ENCODE measurements at places on chromosomes 4 and X.
A peak's percentile ranks its signal among the peaks of the same experiment; 100 is the strongest.

DNA sequence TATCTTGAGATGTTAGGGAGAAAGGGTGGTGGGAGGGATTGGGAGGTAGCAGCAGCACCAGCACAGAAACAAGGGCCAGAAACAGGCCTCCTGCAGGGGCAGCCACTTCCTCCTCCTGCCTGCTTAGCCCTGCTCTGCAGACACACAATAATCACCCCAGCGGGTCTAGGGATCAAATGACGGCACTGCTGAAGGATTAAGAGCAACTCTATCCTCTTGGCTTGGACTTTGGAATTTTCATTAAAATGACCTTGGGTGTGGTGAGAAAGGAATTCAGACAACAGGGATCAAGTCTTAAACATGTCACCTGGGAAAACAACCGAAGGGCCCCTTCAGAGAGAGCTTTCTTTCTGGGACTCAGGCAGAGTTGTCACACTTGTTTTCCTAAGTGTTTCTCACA, 353.4 kb downstream of the SPRY1 start:
- no peak for DNase-seq

GRCh38 chr4:113434247-113434587, 327.3 kb downstream of the CAMK2D start:
- DNase-seq = no peak

- no peak for DNase-seq
Observed at GRCh38 chr4:4385729-4386295, 1.1 kb upstream of the NSG1 start.

DNA sequence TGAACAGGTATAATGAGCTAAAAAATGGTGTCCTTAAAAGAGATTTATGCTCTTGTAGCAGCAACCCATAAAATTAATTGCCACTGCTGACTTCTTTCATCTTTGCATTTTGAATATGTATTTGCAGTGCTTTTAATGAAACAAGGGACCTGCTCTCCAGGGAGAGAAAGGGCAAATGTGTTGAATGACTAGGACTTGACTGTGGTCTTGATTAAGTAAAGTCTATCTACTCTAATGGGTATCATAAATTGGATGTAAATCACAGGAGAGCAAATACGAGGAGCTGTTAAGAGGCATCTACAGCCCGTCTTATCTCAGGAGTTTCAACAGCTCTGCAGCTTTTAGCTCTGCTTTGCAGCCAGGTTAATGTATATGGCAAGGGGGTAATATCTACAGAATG, 216.4 kb downstream of the PALLD start:
- DNase-seq = no peak

- DNase-seq = no peak
Observed at GRCh38 chrX:50161127-50161526, 39.7 kb downstream of the AKAP4 start.

DNA sequence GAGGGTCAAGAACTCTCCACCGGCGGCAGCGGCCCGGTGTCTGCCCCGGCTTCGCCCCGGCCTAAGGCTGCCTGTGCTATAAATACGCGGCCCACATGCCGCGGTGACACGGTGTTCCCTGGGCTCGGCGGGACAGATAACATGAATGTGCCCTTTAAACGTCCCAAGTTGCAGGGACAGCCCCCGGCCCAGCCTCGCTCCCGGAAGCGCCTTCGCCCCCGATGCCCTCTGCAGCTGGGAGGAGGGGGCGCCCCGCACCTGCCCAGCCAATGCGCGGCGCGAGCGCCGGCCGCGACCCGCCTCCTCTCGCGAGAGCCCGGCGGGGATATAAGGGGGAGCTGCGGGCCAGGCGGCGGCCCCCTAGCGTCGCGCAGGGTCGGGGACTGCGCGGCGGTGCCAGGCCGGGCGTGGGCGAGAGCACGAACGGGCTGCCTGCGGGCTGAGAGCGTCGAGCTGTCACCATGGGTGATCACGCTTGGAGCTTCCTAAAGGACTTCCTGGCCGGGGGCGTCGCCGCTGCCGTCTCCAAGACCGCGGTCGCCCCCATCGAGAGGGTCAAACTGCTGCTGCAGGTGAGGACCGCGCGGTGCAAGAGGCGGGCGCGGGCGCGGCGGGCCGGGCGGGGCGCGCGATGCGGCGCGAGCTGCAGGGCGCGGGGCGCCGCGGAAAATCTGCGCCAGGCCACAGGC, at the start of gene SLC25A4:
Gene SLC25A4 (plus strand): TSS at position 355 of the 689 bp plus-strand sequence. CDS start 107 bp downstream, at position 462.
- DNase-seq = peak; percentile 74

GRCh38 chr4:137029026-137029425, 503.3 kb downstream of the PCDH18 start:
- no peak for DNase-seq

DNA sequence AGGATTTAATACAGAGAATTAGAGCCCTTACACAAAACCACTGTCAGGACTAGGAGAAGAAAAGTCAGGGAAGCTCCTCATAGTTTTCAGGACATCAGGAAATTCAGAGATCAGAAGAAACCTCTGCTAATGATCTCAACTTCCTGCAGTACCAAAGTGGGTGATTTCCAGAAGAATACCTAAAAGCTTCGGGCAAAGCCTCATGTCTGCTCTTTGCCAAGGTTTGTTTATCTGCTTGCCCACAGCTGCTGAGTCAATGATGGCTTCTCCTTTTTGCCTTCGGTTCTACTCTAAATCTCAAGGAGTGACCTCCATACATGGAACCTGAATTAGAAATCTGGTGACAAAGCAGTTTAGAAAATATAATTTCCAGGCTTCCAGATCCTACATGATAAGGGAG, 68.4 kb downstream of the USP38 start:
- no peak for DNase-seq

- DNase-seq = no peak
Observed at GRCh38 chr4:76458297-76458696, 23.3 kb downstream of the SHROOM3 start.

GRCh38 chrX:111088628-111089027, 7.4 kb upstream of the PAK3 start:
- DNase-seq = no peak

DNA sequence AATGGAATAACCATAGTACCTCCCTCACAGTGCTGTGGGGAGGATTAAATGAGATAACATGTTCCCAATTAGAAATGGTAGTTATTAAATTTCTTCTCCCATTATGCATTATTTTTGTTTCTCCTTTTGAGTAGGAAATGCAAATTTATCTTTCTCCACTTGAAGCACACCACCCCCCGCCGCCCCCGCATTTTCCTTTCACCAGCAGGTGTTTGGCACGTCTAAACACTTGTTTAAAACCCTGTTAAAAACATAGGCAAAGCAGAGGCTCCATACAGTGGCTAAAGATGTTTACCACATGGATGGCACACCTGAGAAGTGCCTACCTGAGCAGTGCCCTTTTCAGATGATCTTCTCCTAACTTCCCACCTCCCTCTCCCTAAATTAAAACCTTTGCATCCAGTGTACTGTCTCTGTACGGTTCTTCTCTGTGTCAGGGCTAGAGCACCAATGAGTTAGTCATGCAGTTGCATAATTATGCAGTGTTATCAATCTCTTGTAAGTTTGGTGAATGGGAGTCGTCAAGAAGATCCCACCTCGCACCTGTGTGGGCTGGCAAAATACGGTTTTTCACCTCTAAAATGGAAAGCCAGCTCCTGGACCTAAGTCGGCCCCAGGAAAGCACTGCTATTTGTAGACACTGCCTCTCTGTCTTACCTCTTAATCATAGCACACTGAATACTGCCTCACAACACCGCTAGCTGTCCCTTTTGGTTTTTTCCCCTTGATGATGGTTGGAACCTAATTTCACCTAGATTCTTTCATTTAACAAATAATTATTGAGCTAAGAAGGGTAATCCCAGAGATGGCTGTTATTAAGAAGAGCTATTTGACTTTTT, 122.0 kb downstream of the CT47B1 start:
- DNase-seq = no peak

DNA sequence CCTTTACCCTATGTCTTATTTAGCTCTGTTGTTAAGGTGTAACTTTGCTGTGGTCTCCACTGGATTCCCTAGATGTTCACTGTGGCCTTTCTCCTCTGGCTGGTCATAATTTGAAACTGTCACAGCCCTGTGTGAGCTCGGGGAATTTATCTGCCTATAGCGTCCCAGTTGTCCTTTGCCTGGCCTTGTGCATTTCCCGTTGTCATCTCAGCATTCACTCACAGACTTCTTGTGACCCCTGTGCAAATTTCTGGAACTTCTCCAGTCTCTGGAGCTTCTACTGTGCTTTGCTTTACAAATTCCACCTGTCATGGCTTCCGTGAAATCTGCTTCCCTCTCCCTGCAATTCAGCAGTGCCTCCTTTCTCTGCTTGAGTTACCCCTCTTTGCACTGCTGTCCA, 106.7 kb downstream of the WWC2 start:
- no peak for DNase-seq

DNA sequence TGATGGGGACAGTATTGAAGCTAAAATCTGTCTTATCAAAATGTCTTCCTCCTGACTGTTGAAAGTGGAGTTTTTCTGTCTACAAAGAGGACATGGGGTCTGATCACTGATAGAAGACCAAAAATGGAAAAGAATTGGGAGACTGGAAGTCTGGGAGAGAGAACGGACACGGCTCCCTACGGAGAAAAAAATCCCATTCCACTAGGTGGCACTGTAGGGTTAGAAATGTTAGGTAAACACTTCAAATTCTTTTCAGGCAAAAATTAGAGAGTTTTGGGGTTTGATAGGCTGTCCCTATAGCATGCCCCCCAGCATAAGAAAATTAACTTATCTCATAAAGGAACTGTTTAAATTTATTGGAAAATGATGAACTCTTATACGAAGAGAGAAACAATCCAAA, 200.5 kb downstream of the FAM133A start:
- DNase-seq = no peak

- DNase-seq = no peak
Observed at GRCh38 chr4:3856604-3857204, 90.5 kb downstream of the ADRA2C start.

- DNase-seq = no peak
Observed at GRCh38 chr4:14568351-14568750, 433.9 kb upstream of the CPEB2 start.

DNA sequence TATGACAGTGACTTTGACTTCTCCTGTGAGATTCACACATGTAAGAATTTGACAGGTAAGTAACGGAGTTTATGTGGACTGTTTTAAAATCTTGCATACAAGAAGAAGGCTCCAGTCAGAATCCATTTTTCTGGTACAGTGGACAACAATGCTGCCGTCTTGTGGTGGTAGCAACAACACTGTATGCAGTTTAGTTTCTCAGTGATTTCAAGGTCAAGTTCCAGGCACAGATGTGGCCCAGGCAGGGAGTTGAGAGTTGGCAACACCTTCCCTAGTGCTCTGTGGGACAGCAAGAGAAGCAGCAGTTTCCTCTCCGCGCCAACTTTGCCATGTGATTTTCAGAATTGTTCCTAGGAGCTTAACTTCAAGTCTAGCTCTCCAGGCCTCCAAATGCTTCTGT, 56.0 kb upstream of the STPG2 start:
- DNase-seq = no peak

DNA sequence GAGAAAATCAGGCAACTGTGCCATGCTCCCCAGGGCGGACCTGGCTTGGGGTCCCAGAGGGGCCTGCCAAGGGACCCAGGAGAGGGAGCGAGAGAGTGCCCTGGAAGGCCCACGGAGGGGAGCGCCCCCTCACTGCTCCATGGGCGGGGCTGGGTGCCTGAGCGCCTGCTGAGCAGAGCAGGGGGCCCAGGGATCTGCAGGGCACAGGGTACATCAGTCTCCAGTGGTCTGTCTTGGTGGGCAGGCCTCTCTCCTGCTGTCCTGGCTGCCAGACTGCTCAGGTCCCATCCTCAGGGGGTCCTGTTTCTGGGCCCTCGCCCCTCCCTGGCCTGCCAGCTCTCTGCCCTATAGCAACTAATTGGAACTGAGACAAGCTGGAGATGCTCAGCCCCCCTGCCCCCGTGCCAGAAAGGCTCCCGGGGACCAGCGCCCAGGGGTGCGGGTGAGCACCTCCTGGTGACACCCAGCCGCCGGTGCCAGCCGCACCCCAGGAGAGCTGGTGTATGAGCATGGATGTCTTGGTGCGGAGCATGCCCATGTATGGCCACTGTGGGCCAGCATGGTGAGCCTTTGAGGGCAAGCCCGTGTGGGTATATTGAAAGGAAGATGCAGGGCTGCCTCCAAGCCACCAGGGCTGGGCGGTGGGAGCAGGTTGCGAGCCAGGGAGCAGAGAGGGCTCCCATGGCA, 1.3 kb downstream of the BGN start:
- DNase-seq = no peak

DNA sequence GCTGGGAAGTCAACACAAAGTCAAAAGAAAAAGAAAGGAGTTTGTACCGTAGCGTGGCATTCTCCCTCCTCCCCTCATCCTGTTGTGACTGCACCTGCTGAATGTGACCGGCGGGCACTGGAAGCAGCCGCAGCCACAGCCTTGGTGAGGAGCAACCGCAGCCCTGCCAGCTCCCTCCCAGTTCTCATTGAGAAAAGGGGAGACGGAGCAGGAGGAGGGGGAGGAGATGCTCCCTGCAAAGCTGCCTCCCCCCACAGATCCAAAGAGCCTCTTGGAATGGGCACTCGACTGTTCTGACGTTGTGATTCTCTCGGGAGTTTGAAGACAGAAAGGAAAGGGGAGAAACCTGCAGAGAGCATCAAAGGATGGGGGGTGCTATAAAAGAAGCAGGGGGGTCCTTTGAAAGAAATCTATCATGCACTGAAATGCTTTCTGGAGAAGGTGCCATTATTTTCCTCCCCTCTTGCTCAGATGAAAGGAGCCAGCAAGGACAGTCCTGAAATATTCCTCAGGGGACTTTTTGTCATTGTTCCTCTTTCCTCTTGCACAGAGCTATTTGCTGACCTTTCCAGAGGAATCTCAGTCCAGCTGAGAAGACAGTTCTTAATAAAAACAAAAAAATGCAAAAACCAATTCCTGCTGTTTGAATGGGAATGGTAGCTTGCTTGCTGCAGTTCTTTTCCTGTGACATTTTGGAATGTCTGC, 429.7 kb downstream of the MAPK10 start:
- no peak for DNase-seq

- DNase-seq = no peak
Observed at GRCh38 chrX:154918060-154918483, 31.9 kb downstream of the F8A1 start.

DNA sequence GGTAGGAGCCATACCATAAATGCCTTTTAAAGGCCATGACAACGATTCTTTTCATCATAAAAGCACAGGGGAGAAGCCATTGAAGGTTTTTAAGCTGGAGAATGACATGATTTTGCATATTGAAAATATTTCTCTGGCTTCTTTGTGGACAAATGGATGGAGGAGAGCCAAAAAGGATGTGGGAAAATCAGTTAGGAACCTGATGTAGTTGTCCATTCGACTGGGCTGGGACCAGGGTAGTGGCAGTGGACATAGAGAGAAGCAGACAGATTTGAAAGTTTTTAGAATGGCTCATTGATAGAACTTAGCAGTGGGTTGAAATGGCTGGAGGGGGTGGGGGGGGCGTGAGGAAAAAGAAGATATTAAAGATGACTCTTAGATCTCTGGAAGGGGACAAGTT, 19.7 kb upstream of the MSN start:
- no peak for DNase-seq

Data from activated T-helper 1 cell treated with anti-CD3 and anti-CD28 coated beads, Interleukin-2, amount 50 U/mL, for 16 hours (primary cell).